Fibroblast of skin of left quadriceps (primary cell): ENCODE measurements at places on chromosomes 2 and 18.
A peak's percentile ranks its signal among the peaks of the same experiment; 100 is the strongest.

DNA sequence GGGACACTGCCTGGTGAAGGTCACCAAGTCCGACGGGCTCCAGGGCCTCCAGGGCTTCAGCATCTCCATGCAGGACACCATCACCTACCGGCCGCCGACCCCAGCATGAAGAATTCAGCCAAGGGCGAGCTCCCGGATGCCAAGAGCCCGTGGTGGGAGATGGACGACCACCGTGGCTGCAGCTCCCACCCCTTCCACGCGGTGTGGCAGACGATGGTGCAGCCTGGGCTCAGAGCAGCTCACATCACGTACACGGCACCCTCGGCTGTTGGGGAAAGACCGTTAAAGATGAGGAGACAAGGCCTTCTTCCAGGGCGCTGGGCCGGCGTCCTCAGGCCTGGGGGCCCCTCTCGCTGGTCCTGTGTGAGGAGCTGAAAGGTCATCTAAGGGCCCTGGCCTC, 31.2 kb upstream of the ADNP2 start:
- no peak for DNase-seq

DNA sequence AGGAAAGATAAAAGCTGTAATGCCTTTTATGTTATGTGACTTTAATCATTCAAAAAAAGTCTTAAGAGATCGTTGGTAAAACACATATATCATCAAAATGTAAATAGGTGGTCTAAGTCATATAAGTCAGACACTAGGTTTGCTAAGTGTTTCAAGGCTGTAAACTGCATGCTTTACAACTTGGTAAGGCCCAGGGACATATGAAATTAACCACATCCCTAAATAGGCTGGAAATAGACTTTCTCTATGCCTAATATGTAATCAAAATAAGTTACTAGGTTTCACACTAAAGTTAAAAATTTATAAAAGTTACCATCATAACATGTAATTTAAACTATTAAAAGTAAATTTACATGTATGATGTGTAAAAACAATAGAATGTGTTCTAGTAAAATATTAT, 946.3 kb upstream of the LRATD1 start:
- DNase-seq = no peak

- peak; percentile 24 for DNase-seq
These were observed 4.5 kb upstream of the PUM2 start for GRCh38 chr2:20355131-20355530.

- no peak for DNase-seq
These were observed 32.8 kb downstream of the TMEM163 start for GRCh38 chr2:134685967-134686366.

DNA sequence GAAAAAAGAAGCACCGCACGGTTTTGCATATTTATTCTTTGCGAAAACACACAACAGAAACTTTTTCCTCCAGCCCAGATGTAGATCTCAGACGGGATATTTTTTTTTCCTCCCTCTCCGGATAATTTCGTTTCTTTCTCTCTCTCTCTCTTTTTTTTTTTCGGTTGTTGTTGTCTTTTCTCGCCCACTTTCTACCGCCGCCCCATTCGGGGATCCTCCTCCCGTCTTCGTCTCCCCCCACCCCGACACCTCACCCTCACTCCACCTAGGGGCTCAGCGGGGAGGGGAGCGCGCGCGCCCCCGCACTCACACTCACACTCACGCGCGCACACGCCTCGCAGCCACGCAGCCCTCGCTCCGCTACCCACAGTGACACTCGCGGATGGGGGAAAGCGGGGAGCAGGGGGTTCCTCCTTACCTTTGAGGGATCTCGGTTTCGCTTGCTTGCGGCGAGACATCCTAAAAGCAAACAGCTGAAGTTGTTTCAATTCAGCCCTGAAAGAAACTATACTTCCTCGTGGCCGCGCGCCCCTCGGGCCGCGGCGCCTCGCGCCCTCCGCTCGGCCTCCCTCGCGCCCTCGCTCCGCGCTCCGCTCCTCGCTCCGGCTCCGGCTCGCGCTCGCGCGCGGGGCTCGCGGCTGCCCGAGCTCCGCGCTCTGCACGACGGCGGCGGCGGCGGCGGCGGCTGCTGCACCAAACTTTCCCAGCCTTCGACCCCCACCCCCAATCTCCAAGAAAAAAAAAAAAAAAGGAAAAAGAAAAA, 1.3 kb downstream of the ZNF521 start:
- peak; percentile 30 for DNase-seq

DNA sequence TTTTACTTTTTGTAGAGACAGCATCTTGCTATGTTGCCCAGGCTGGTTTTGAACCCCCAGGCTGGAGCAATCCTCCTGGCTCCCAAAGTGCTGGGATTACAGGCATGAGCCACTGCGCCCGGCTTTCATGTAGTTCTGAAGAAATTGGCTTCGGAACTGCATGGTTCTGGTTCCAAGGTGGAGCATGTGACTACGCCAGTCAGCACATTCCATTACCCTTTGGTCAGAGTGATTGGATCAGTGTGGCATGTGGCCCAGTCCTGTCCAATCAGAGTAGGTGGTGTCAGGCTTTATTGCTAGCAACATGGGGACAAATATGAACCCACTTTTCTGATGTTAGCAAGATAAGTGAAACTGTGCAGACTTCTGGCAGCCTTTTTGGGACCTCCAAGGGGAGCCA, 16.3 kb upstream of the ATOH8 start:
- DNase-seq = peak; percentile 65

DNA sequence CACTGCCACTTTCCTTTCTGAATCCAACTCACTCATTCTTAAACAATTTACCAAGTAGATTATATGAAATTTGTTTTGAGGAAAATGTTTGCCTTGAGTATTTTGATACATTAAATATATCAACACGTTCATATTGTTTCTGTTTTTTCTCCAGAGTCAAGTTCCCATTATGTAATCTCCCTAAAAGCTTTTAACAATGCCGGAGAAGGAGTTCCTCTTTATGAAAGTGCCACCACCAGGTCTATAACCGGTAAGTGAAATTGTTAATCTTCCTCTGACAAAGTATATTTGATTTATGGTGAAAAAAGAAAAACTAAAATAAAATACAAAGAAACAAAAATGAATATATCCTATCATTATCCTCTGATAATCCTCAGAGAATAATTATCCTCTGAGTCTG, 838.6 kb downstream of the MBD2 start:
- no peak for DNase-seq

DNA sequence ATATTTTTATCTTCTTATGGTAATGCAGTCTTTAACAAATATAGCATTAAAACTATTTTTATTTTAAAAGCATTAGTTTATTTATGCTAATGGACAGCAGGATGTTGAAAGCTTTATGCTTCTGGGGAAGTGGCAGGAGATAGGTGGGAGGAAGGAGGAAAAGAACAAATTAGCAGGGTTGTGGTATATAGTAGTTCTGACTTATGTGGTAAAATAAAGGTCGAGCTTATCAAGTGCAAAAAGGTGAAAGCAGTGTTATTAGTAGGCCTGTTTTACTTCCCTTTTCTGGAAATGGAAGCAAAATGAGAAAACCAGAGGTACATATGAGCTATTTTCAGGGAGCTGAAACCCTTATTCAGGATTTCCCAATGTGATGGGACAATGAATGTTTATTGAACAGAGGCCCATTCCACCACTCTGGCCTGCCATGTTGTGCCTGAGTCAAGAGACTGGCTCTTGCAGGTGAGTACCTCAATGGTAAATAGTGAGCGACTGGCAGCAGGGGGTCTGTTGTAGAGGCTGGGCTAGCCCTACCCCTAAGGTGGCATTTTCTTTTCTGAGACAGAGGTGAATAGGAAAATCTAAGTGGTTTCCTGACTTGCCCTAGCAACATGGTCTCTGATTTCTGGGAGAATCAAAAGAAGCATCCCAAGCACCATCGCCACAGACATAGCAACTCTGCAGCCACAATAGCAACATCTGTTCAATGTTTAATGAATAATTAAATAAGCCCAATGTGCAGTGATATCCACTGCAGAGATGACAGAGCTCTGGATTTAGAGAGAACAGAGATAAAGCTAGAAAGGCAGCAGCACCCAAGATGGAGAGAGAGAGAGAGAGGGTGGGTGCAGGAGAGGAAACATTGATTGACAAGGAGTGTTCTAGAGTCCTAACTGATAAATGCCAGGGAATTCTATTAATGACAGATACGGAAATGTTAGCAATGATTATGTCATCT, 119.7 kb downstream of the UPP2 start:
- no peak for DNase-seq

GRCh38 chr2:150191349-150191748, 296.1 kb downstream of the RND3 start:
- peak; percentile 77 for DNase-seq

DNA sequence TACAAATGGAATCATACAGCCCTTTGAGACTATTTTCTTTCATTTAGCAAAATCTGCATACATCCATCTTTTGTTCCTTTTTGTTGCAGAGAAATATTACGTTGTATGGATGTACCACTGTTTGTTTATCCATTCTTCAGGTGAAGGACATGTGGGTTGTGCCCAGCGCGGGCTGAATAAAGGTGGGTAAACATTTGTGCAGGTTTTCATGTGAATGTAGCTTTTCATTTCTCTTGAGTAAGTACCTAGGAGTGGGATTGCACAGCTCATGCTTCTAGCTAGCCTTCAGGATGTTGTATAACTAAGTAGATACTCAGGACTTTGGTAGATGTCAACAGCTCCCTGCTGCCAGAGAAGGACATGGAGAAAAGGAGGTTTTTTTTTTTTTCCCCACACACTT, 50.6 kb upstream of the SPRED2 start:
- no peak for DNase-seq

- DNase-seq = no peak
These were observed 122.6 kb upstream of the OTX1 start for GRCh38 chr2:62928015-62928414.

DNA sequence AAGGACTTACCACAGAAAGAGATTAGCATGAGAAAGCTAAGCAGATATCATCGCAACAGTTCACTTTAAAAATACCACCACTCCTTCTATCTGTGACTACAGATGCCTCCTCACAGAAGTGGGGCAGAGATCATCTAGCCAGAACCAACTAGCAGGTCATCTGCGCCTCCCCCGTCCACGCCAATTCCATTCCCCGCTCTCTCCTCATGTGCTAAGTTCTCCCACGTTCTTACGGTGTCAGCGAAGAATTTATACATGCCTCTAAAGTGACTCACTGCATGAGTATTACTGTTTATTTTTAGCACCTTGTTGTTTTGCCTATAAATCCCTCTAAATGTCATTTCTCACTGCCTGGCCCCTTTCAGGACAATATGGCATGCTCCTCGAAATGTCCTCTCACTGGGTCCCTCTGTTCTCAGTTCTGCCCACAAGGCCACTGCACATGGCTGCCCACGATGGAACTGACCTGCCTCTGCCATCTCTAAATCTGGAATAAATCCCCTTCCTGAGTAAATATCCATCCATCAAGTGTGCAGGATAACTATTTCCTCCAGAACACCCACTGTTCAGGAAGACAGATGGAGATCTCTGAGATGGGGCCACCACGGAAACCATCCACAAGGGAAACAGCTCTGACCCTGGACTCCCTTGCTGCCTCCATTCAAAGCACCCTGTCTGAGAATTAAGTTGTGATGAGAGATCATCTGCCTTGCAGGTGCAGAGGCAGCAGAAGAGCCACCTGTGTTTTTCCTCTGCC, 137.7 kb downstream of the IRS1 start:
- DNase-seq = peak; percentile 61

DNA sequence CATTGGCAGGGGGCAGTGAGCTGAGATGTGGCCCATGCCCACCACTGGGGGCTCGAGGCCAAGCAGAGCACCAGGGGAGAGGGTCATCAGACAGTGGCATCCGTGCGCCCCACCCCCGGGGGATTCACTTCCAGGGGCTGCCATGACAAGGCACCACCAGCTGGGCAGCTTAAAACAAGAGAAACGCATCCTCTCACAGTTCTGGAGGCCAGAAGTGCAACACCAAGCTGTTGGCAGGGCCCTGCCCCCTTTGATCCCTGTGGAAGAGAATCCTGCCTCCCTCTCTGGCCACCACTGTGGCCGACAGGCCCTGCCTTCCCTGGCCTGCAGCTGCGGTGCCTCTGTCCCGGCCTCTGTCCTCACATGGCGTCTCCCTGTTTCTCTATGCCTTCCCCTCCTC, 187.7 kb upstream of the ID2 start:
- DNase-seq = no peak

DNA sequence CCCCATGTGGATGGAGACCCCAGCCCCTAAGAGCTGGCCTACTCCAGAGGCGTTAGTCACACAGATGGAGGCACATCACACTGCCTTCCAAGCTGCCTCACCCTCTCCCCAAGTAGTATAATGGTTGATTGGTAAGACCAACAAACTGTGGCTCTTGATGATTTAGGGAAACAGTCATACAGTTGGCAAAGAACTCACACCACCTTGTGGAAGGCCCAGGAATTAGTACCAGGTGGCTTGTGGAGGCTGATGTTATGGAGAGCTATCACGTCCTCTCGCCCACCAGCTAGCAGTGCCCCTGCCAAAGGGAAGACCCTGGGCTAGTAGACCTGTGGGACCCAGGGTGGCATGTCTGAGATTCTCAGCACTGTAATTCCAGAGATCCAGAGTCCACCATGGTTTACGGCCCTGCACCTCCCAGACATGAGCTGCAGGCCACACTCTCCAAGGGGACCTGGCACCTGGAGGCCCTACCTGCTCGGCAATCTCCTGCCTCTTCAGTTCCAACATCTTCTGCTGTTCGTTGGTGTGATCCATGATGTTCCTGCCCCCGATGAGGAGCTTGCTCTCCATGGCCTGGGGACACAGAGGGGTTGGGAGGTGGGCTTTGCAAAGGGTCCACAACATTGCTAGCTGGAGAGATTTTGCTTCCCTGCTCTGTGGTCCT, 26.3 kb downstream of the KIF3C start:
- no peak for DNase-seq

GRCh38 chr2:13508671-13509070, 791.9 kb downstream of the TRIB2 start:
- no peak for DNase-seq

- DNase-seq = no peak
These were observed 445 bp downstream of the MEX3C start for GRCh38 chr18:51196811-51197660.

- no peak for DNase-seq
These were observed 168.2 kb downstream of the FAM210A start for GRCh38 chr18:13558124-13558523.

- DNase-seq = no peak
These were observed 2.4 kb downstream of the FARP2 start for GRCh38 chr2:241358470-241358869.

GRCh38 chr18:9874728-9875127, 11.0 kb upstream of the TXNDC2 start:
- DNase-seq = no peak

DNA sequence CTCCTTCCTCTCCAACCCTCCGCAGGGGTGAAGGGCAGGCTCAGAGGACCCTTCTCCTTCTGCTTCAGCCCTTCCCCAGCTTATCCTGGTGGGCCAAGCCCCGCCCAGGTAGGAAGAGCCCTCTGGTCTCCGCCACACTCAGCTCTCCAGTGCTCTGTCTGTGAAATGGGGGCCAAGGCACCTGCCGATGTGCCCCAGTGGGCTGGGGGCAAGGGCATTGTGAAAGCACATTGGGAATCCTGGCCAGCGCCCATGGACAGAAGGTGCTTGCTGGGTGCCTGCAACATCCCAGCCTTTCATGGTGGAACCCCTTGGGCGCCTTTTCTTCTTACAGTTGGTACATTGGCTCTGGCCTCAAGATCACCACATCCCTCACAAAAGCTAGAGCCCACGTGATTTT, 150.8 kb downstream of the INHBB start:
- no peak for DNase-seq

GRCh38 chr2:8107621-8108378, 574.1 kb upstream of the ID2 start:
- no peak for DNase-seq
